ENCODE measurements at places on chromosomes 16 and 17.
A peak's percentile ranks its signal among the peaks of the same experiment; 100 is the strongest.

DNA sequence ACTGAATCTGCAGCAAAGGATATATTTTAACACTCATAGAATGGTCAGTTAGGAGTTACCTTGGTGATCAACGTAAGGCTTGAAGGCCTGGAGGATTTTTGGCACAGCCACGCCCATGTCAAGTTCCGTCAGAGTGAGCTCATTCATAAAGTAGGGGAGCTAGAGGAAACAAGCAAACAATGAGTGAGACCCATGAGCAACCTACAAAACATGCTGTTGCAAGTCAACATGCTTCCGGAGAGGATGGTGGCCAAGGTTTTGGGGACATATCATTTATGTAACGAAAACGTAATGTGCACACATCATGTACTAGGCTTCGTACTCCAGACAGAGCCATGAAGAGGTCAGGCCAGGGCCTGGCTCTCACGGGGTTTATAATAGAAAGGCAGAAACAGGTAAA is 41.1 kb upstream of the ERN1 start:
- DNase-seq: no peak

- no peak for DNase-seq
Measured at GRCh38 chr17:17810084-17810894, 26.5 kb downstream of the SREBF1 start.

DNA sequence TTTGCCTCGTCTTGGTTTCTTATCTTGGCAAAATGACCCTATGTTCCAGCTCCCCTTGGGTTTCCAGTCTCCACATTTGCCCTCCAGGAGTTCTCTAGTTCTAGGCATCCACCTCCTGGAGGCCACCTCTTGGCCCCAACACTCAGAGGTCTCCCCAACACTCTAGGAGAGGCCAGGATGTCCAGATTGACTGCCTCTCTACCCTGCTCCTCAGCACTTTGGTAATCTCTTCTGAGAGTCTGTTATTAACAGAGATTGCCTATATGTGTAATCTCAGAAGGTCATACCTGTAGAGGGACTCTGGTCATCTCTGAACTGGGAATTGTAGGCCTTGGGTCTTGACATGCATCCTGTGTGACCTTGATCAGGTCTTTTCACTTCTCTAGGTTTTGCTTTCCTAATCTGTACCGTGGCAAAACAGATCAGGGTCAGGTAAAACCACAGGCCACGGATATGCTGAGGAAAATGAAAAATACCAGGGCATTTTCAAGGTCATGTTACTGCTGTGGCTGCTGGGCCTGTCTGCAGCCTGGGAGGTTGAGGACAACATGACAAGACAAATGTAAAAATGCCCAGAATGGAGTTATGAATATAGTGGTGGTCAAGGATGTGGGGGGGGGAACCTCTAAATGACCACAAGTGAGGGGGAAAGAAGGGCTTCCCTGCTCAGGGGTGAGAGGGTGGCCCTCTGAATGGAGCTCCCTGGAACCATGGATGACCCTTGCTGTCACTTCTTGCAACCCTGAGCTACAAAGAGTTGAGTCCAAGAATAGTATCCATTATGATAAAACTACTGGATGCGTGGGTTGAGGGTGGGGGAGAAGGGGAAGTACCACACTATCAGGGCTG is 5.0 kb upstream of the CCL4L2 start:
- no peak for DNase-seq

- no peak for DNase-seq
Measured at GRCh38 chr16:89536886-89537548, 23.5 kb upstream of the RPL13 start.

DNA sequence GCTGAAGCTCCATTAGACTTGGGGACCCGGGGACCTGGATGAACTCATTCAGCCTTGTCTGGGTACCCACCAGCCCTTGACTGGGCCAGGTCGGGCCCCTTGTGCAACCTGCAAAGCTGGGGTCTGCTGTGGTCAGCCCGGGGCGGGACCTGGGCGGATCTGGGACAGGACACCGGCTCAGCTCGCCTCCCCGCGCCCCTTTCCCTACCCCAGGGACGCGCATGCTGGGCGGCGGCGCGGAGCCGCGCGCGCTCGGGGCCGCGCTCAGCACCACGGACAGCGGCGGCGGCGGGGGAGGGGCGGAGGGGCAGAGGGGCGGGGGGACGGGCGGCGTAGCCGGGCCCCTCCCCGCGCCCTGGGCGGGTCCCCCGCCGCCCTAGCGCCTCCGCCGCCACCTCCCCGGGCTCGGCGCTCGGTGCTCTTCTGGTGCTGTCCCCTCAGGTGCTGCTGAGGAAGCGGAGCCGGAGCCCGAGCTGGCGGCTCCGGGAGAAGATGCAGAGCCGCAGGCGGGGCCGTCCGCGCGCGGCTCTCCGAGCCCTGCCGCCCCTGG is 7.4 kb downstream of the ACD start:
- no peak for DNase-seq

GRCh38 chr17:60390925-60391470 is 935 bp downstream of the USP32 start:
- no peak for DNase-seq

GRCh38 chr16:82031116-82032084 is 3.7 kb upstream of the HSD17B2 start:
- DNase-seq: no peak

DNA sequence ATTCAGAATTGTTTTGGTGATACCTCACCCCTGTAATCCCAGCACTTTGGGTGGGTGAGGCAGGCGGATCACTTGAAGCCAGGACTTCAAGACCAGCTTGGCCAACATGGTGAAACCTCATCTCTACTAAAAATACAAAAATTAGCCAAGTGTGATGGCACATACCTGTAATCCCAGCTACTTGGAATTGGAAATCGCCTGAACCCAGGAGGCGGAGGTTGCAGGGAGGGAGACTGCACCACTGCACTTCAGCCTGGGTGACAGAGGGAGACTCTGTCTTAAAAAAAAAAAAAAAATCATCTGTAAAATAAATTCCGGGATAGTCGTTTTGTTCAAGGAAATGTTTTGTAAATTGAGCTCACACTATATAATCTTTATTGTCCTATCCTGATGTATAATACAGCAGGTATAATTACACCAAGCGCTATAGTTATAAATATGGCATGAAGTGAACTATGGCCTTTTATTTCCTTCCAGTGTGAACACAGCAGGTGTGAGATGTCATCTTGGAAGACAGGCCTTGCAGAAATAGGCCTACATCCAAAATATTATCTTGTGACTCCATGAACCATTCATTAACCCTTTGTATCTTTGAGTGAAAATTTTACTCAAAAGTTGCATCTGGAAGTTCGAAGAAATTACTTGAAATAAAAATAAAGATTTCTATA is 25.4 kb downstream of the PLA2G10 start:
- DNase-seq: no peak

DNA sequence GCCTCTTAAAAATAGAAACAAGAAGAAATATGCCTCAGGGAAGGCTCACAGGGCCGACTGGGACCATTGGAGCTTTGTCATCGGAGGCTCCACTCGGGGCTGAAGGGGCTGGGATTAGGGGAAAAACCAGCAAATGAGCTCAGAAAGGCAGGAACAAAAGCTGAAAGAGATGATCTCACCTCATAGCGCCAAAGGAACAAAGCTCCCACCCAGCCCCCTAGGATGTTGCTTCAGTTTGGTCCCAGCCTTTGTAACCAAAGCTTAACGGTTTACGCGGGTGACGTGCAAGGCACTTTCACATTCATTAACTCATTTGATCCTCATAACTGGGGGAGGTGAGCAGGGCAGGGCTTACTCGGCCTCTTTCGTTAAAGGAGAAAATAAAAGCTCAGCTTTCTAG is 168.5 kb upstream of the DYNLRB2 start:
- no peak for DNase-seq

GRCh38 chr17:19676896-19677295 is 28.3 kb downstream of the ALDH3A2 start:
- DNase-seq: no peak

DNA sequence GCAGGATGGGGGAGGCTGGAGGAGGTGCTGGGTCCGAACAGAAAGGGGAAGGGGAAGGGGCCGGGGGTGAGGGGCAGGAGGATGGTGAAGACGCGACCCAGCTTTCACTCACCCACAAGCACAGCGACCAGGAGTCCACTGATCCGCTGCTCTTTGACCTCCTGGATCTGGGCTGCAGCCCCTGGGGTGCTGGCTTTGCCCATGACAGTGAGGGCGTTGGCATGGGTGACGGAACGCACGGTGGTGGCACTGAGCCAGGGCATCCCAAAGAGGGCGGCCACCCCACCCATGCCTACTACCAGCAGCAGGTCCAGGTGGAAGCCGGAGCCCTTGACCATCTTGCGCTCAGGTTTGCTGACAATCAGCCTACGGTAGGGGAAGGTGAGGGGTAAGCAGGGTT is 14.9 kb downstream of the SLC4A1 start:
- DNase-seq: no peak

DNA sequence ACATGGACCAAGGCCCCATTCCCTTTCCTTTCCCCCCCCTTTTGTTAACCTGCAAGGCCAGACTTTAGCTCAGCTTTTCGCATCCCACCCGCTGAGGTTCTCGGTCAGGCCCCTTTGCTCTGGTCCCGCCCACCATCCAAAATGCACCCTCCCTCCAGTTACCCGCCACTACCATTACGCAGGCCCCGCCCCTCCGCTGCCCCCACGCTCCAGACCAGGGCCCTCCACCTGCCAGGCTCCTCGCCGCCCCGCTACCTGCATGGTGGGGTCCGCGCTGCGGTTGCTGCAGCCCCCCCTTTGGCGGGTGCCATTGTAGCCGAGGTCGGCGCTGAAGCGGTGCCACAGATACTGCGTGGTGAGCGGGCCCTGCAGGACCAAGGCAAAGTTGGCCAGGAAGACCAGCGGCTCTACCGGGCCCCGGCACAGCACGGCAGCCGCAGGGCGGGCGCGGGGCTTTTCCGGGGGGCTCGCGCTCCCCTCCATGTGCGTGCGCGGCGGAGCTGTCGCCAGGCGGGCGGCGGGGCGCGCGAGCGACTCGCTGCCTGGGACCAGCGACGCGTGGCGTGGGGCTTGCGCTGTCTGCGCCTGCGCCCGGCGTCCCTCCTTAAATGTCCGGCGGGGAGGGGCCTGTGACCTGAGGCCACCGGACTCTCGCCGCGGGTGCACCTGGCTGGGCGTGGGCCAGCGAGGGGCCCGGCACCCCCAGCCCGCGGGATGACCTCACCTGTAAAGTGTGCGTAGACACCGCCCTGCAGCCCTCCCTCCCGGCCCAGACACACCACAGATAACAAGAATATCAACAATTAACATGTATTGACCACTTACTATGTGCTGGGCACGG is at the start of gene SLC46A1:
Gene SLC46A1, minus strand, starts transcription at position 581 of the 841 bp plus-strand sequence. Its CDS starts 98 bp downstream, at position 483.
- DNase-seq: peak; percentile 54

- no peak for DNase-seq
Measured at GRCh38 chr17:81517339-81518112, 4.9 kb upstream of the ACTG1 start.

- no peak for DNase-seq
Measured at GRCh38 chr17:31877911-31878702, 19.1 kb upstream of the COPRS start.

- DNase-seq: no peak
Measured at GRCh38 chr16:4925791-4926190, 11.2 kb downstream of the PPL start.

DNA sequence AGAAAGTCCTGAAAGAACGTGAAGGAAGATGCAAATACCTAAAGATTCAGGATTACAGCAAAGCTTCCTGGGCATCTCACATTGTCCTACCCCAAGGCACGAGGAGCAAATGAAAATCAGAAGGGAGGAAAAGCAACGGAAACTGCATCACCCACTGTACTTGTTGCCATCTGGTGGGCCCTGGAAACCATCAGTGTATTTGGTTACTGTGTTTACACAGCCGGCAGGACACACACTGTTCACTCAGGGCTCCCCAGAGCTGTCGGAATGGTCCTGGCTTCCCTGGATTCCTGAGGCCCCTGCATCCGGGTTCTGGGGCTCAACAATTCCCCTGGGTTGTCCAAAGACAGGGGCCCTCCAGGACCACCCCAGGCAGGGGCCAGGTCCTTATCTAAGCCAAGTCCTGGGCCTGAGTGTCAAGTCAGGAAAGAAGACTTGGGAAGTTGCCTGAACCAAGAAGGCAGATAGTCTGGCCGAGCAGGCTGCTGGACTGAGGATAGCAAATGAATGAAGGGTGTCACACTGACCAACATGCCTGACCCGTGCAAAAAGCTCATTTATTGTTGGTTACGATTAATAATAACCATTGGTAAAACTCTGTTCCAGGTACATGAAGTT is 52.8 kb downstream of the SOX9 start:
- peak; percentile 74 for DNase-seq

DNA sequence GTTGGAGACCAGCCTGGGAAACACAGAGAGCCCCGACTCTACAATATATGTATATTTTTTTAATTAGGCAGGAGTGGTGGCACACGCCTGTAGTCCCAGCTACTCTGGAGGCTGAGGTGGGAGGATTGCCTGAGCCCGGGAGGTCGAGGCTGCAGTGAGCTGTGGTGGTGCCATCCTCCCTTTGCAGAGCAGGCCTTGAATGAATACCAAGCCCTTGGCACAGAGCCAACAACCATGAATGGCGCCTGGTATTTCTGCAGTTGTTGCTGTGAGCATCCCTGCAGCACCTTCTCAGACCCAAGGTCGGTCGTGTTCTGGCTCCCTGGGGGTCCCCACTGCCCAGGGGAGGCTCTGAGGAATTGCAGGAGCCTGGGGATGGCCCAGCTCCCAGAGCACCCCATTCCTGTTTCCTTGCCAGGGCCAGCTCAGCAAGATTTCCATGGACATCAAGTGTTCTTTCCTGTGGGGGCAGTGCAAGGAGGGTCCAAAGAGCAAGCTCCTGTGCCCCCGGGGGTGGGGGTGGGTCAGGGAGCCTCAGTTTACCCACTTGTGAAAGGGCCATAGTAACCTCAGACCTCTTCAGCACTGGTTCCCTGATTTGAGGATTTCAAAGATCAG is 25.6 kb upstream of the RMI2 start:
- DNase-seq: no peak

DNA sequence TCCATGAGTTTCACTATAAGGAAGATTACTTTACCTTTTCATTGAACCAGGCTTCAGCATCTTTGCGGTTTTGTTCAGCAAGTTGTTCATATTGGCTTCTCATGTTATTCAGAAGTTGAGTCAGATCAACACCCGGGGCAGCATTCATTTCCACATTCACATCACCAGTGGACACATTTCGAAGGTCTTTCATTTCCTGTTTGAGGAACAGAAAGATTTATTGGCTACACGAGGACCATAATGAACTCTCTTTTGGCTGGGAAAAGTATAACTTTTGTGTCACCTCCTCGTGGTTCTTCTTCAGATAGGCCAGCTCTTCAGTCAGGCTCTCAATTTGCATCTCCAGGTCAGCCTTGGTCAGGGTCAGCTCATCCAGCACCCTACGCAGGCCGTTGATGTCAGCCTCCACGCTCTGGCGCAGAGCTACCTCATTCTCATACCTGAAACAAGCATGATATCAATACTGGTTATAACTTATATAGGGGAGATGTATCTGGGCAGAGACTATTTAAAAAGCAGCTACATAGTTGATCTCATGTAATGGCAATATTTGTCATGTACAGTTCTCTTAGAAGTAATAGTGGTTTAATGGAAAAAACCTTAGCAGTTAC is 2.1 kb downstream of the KRT10 start:
- DNase-seq: no peak
